ENCODE measurements at places on chromosomes 4 and X. TPM values are rescaled to one million over a fixed set of nuclear protein-coding genes. Genes with fewer than 3 reads are reported as not detected.

Gene VAMP7
- total RNA-seq = 24.9 TPM

Gene CCDC120
- total RNA-seq = 9.3 TPM

Gene CENPVL1
- total RNA-seq = not detected

Gene POU3F4
- not detected for total RNA-seq

Gene HTN1
- not detected for total RNA-seq

GRCh38 chr4:118918388-118918787 is 29.7 kb downstream of the SYNPO2 start:
- no peak for DNase-seq

GRCh38 chr4:173443121-173443520 is 44.2 kb upstream of the SCRG1 start:
- no peak for DNase-seq

- DNase-seq = peak; percentile 8
Observed at GRCh38 chrX:62928906-62929305, 422.2 kb downstream of the SPIN4 start.

DNA sequence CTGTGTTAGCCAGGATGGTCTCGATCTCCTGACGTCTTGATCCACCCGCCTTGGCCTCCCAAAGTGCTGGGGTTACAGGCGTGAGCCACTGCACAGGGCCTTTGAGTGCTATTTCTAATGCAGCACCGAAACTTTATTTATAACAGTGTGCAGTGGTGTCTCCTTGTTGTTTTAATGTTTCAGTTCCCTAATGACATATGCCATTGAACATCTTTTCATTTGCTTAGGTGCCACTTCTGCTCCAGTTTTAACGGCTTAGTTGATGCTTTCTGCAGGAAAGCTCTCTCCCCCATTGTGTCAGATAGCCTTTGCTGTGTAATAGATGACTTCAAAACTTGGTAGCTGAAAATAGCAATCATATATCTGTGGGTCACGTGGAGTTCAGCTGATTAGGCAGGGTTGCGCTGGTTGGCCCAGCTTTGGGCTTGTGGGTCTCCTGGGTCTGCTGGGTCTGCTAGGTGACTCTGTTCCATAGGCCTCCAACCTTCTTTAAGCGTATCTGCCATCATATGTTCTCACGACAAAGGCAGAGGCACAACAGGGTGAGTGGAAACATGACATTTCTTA is 76.4 kb upstream of the SHISA3 start:
- no peak for DNase-seq
